ENCODE measurements at places on chromosomes 16 and 17. TPM values are rescaled to one million over a fixed set of nuclear protein-coding genes. Genes with fewer than 3 reads are reported as not detected.
A peak's percentile ranks its signal among the peaks of the same experiment; 100 is the strongest.

APOH gene
- not detected for total RNA-seq

ZMYND15 gene
- 0.21 TPM for total RNA-seq

ITGAL gene
- 0.17 TPM for total RNA-seq

- DNase-seq: peak; percentile 69
These were observed 128.4 kb upstream of the TNRC6C start for GRCh38 chr17:77829843-77830799.

- no peak for DNase-seq
These were observed 90.1 kb downstream of the TMEM132E start for GRCh38 chr17:34669511-34669910.

GRCh38 chr17:20073055-20073979, 64.2 kb downstream of the SPECC1 start:
- peak; percentile 30 for DNase-seq

- no peak for DNase-seq
These were observed 1265.1 kb downstream of the CDH8 start for GRCh38 chr16:60771138-60771537.

Measured in A172 (cell line).